ENCODE measurements at places on chromosomes 3 and 15.

GRCh38 chr15:88725305-88726210, 77.7 kb upstream of the ACAN start:
- DNase-seq = no peak

DNA sequence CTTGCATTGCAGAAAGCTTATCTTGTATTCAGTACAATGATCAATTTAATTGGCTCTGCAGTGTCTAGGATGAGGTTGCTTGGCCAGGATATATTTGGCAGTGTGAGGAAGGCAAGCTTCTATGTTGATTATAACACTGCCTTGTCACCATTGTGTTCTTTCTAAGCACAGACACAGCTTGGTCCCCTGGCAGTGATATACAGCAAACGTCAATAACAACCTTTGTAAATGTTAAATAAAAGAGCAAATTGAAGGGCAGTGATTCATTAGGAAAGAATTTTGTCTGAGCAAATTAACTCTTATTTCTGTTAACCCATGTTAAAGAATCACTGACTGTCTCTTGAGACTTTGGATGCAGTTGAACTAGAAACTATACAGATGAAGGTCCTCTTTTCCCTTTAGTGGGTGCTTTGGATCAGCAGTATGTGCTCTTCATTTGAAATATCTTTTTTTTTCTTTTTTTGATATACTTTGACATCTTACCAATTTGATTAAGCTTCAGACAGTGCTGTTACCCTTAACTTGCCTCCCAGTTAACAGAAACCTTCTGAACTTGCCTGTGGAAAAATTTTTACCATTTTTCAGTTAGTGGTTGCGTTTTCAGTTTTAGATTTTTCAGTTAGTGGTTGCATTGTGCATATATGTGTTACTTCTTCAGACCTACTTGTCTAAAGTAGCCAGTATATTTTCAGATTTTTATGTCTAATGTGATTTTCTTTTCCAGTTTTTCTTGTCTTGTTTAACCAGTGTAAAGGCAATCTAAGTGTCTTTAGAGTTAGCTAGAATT, 199.8 kb downstream of the TCF12 start:
- DNase-seq = no peak

DNA sequence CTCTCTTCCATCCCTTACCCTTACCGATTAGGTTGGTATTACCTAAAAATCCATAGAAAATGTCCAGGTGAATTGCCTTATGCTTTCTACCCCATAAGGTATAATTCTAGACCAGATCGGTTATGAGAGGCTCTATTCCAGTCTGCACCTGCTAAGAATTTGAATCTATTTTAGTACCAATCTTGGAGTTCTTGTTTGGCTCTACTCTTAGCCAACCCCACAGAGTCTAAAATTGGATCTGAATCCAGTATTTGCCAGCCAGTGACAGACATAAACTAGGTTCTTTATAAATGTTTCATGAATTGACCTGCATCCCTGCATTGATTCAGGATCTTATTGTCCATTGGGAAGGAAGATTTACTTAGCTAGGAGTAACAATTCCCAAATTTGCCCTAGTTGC, 6.5 kb downstream of the KLHL24 start:
- DNase-seq = no peak

DNA sequence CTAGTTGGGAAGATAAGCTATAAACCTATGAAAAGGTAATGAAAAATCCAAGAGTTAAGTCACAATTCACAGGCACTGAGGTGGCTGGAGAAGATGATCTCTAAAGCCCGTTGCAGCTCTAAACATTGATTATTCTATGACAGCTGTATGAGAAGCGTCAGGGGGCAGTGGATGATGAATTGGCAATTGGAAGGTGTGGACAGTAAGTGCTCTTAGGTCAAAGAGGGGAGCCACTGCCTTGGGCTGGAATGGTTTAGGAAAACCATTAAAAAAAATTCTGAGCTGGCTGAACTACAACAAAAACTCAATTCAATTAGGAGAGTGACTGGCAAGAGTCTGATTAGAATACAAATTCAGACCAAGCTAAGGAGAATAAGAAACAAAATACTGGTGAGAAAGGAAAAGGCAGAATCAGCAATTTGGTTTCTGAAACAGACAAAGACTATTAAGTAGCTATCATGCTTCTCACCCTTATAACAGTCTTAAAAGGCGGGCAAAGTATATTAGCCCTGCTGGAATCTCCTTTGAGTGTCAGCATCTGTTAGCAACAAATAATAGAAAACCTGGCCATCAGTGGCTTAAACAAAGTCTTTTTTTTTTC, 8.8 kb upstream of the NMD3 start:
- no peak for DNase-seq

DNA sequence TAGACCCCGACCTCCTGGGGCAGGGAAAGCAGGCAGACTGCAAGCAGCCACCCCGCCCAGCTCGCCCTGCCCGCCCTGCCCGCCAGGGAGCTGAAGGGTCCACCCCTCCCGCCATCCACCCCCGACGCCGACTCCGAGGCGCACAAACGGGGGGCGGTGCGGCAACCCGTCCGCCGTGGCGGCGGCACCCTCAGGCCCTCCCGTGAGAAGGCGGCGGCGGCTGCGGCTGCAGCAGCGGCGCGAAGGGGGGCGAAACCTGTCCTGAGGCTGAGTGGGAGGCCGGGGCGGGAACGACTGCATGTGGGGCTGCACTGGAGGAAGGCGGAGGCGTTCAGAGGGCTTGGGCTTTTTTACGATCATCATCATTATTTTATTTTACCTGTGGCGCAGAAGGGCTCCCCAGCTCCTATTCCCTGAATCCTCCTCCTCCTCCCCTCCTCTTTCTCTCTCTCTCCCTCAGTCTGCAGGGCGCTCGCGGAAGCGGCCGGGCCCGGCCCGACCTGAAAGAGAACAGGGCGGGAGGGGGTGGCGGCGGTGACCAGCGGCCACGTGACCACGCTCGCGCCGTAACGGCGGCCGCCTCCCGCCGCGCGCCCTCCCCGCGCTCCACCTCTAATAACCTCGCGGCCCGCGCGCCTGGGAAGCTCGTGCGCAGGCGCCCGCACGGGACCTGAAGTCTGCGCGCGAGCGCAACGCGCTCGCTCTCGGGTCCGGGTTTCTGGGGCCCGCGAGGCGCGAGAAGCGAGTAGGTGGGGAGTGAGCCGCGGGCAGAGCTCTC, at the start of gene TBC1D5:
Gene TBC1D5, minus strand, starts transcription at position 530 of the 778 bp plus-strand sequence. CDS start 234,061 bp downstream, outside the sequence.
- DNase-seq = peak; percentile 92

- no peak for DNase-seq
Observed at GRCh38 chr3:88930611-88931010, 176.8 kb upstream of the EPHA3 start.

DNA sequence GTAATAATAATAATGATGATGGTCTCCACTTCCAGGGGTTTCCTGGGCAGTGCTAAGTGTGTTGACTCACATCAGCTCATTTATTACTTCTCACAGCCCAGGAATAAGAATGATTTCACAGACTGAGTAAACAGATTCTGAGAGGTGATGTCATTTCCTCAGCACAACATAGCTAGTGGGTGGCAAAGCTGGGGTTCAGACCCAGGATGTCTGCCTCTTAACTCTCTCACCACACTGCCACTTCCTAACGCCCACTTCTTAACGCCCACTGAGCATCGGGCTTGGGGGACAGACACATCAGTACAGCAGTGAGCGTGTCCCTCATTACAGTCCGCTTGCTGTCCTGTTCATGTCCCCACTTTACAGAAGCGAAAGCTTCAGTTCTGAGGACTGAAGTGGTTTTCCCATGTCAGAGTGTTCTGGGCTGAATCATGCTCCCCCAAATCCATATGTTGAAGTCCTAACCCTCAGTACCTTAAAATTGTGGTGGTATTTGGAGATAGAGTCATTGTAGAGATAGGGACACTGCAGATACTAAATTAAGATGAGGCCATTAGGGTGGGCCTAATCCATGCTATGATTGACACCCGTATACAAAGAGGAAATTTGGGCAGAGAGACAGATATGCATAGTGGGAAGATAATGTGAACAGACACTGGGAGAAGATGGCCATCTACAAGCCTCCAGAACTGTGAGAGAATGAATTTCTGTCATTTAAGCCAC, 68.0 kb downstream of the ATP2B2 start:
- DNase-seq = no peak

DNA sequence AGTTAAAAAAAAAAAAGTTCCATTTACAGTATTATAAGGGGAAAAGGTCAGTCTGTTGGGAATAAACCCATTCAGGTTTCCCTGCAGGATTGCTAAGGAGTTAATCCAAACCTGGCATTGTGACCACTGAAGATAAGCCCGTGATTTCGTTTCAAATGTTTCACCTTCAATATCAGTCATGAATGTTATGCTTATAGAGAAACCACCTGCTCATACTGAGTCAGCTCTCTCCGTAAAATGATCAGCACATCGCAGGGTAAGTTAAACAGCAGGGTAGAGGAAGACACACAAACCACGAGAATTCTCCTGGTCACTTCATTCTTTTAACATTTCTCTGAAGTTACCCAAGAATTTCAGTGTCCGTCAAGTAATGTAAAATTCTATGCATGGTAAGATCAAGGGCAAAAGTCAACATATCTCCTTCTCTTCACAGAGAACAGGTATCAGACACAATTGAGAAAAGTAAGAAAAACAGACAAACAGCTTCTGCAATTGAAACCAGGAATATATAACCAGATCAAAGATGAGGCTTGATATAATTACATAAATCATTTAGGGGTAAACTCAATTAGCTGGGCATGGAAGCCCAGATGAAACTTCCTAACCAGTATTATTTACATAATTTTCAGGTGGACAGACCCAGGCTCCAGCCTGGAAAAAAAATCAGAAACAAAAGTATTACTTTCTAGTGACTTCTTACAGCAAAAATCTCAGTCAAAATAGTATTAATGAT, 67.6 kb upstream of the ARHGEF3 start:
- DNase-seq = no peak

DNA sequence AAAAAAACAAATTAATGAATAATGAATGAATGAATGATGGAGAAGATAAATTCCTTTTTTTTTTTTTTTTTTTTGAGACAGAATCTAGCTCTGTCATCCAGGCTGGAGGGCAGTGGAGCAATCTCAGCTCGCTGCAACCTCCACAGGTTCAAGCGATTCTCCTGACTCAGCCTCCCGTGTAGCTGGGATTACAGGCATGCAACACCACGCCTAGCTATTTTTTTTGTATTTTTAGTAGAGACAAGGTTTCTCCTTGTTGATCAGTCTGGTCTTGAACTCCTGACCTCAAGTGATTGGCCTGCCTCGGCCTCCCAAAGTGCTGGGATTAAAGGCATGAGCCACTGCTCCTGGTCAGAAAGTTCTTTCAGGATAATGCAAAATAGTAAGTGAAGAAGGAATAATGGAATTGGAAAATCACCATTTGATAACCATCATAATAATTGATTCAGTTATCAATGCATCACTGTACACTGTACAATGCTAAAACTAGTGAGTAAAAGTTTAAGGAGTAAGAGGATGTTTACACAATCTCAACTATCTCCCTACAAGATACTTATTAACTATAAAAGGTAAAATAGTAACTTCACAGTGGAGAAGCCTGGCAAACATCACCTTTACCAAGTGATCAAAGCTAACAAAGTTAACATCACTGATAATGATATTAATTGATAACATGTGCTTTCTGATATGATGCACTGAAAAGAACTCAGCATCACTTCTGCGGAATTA, 12.3 kb upstream of the INO80 start:
- DNase-seq = no peak

- no peak for DNase-seq
Observed at GRCh38 chr3:14430053-14430452, 27.6 kb downstream of the SLC6A6 start.

GRCh38 chr3:73597476-73597875, 27.3 kb downstream of the PDZRN3 start:
- no peak for DNase-seq

DNA sequence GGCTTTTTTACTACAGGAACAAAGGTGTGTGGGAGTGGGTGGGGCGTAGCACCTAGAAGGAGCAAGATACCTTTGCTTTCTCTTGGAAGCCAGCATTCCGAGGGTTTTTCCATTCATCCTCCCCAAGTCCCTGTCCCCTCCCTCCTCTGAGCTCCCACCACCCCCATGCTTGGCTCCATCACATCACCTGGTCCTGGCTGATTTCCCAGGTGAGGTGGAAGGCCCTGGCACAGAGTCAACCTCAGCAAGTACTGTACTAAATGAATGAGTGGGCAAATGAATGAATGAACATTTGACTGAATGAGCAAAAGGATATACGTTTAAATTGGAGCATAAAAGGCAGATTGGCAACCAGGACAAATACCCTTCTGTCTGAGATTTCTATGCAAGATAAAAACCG, 45.4 kb downstream of the DZIP1L start:
- DNase-seq = peak; percentile 80

GRCh38 chr3:64612082-64612860, 75.5 kb downstream of the ADAMTS9 start:
- DNase-seq = no peak

GRCh38 chr15:88982304-88982945, 69.2 kb upstream of the MFGE8 start:
- DNase-seq = no peak

- no peak for DNase-seq
Observed at GRCh38 chr3:99502871-99503270, 135.5 kb upstream of the COL8A1 start.

DNA sequence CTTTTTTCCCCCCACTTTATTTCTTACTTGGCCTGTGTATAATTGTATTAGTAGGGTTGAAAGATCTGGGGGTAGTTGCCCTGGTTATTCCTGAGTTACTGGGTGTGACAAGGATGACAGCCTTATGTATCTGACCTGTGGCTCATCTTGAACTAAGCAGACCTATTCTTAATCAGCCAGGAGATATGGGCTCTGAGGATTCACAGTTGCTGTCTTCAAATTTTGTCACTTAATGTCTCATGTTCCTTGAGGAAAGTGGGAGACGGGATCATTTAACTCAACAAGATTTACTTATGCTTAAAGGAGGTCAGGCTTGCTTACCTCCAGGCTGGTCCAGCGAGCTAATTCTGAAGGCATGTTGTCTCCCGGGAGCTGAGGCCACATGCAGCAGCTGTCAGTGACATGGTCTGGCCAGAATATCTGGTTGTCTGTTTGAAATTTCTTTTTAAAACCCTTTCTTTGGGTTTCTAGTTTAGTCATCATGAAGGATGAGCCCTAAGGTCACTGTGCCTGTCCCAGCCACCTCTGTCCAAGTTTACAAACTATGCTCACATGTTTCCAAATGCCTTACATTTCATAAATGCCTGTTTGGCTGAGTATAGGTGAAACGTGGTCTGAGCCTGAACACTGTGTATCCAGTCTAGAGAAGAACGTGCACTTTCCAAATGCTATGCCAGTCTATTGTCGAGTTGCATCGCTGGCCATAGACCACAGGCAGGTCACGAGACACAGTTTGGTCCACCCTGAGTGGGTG, 26.8 kb downstream of the LRTM1 start:
- no peak for DNase-seq

DNA sequence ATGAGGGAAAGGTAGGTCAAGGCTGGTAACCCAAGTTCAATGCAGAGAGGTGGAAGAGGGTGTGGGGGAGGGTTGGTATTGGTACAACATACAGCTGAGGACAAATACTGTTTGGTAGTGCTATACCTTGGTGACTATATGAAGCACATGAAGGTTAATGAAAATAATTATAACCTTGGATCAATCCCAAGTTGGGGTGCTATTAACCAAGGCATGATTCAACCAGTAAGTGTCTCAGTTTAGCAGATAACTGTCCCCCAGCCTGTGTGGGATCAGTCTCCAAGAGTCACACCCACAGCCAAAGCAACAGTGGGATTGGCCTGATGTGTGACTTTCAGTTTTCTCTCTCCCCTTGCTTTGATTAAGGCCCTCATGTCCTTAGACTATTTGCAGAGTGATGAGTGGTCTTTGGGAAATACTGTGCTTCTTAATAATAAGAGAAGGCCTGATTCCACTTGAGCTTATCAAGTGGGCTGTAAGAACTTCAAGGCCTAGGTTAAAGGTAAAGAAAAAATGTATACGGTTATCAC, 80.8 kb downstream of the EOMES start:
- DNase-seq = no peak

GRCh38 chr15:66239514-66239913, 14.0 kb downstream of the MEGF11 start:
- no peak for DNase-seq
